ENCODE measurements at places on chromosomes 4 and X.

DNA sequence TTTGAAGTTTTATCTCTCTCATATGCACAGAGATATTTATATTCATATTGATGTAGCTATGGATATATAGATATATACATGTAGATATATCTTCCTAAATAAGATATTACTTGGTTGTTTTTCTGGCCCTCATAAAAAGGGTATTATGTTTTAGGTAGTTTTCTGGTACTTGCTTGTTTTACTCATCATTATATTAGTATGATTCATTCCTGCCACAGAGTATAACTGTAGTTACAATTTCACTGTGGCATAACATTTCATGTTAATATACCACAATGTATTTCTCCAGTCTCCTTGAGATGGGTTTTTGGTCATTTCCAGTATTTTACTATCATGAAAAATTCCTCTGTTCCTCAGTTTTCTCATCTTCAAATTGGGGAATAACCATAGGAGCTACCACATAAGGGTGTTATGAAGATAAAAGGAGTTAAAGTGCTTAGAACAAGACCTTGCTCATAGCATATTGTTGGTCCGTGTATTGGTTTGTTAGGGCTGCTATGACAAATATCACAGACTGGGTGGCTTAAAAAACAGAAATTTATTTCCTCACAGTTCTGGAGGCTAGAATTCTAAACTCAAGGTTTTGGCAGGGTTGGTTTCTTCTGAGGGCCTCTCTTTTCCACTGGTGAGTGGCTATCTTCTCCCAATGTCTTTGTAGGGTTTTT lies 129.7 kb downstream of the TMEM164 start:
- DNase-seq, result no peak

DNA sequence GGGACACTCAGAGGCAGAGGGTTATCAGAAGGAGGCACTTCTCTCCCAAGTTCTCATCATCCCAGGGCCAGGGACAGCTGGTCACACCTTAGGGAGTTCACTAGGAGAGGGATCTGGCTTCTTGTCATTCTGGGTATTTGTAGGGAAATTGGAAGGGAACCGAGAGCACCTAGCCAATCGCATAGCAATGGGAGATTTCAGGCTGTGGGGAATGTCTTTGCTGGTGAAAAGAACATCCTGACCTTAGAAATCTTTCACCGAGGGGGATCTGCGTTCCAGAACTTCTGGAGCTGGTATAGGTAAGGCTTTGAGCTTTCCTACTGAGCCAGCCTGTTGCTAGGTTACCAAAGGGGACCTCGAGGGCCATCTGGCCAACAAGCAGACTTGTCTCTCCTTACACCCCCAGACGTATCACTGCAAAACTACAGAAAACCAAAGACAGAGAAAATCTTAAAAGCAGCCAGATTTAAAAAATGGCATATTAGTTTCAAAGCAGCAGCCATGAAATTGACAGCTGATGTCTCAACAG lies 6.8 kb downstream of the HTT-AS start:
- DNase-seq, result no peak

GRCh38 chr4:38681281-38681991 lies 17.4 kb downstream of the KLF3 start:
- no peak for DNase-seq

DNA sequence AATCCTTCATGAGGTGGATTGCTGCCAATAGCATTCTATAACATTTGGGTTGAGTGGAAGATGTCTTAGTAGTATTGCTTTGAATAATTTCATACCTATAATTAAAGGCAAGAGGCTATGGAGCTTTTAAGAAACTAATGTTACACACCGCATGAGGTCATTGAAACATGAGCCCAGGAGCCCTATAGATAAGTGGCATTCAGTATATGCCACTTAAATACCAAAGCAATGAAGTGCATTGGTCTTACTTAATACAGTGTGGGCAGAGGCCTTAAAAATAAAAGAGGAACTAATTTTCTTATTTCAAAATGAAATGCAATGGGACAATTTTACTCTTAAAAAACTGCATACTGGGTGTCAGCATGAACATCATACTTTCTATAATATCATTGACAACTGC lies 47.5 kb downstream of the SPATA18 start:
- no peak for DNase-seq

DNA sequence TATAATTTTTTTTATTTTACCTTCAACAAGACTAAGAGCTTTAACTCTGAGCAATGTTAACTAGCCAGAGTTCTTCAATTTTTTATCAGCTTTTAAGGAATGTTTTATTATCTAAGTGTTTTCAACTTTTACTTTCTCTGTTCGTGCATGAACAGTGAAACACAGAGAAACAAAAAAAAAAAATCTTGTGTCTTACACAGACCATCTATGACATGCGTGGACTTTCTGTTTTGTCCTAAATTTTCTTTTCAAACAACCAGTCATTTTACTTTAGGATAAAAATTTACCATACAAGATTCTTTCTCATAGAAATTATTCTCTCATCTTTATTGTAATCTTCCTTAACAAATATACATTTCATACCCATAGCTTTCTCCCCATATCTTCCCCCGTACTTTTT lies 731.9 kb upstream of the PCDH10 start:
- no peak for DNase-seq

DNA sequence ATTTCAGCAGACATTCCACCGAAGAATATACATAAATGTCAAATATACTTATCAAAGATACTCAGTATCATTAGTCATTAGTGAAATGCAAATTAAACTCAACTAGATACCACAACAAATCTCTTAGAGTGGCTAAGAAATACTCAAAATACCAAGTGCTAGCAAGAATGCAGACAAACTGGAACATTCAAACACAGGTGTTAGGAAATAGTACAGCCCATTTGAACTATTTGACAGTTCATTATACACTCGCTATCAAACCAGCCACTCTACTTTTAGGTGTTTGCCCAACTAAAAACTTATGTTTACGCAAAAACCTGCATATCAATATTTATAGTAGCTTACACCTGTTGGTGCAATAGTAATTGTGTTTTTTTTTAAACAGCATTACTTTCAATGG lies 8.8 kb downstream of the ADAM29 start:
- DNase-seq, result no peak

DNA sequence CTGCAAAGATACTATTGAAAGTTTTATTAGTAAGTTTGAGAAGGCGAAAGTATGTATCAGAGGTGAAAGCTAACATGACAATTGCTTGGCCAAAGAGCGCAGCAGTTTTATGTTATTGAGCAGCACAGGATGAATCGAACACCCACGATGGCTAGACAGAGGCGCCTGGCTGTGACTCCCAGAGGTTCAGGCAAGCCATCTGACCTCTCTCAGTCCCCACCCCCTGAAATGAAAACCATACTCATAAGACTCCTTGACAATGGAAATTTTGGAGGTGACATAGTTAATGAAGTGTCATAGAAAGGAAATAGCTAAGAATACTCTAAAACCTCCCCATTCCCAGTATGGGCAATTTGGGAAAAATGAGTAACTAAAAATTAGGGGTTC lies 70.6 kb downstream of the MGST2 start:
- no peak for DNase-seq

DNA sequence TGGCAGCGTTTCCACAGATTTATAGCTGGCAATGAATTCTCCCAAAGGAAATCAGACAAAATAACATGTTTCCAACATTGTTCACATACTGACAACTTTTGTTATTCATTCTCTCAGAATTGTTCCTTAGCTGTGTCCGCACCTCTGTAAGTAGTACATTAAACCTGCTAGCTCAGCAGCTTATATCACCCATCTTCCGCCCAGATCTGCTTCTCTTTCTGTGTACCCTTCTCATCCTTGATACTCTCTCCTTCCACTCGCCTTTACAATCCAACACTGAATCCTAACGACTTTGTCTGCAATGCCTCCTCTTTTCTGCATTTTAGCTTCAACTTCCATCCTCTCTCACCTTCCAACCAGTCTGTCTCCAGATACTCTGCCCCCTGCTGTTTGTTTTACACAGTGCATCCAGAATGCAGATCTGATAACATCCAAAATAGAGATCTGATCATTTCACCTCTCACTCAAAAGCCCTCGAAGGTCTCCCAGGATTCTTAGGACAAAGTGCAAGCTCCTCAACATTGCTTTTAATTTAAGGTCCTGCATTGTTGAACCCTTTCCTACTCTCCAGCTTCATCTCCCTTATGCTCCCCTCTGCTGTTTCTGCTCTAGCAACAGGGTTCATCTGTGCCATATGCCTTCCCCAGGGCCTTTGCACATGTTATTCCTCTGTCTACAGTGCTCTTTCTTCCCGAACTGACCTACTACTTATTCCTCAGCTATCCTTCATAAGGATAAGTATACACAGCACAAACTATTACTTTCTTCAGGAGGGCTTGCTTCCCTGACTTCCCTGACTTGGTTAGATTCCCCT lies 67.3 kb upstream of the VBP1 start:
- DNase-seq, result peak; percentile 21

DNA sequence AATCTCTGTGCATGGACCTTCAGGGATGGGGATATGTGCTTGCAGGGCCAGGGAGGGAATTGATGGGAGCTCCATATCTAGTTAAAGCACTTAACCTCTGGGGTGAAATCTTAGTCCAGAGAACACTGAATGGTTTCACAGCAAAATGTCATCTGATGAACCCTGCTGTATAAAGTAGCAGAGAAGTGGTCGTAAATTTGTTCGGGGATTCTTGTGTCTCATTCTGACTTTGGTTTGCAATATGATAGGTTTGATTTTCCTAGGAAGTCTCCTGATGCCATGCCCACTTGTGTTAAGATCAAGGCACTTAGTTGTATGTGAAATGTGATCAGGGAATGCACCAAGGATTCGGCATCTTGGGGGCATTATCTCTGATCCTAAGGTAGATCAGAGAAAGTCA lies 96.9 kb downstream of the NHS start:
- no peak for DNase-seq

GRCh38 chr4:123825596-123826291 lies 429.1 kb downstream of the SPRY1 start:
- DNase-seq, result no peak

DNA sequence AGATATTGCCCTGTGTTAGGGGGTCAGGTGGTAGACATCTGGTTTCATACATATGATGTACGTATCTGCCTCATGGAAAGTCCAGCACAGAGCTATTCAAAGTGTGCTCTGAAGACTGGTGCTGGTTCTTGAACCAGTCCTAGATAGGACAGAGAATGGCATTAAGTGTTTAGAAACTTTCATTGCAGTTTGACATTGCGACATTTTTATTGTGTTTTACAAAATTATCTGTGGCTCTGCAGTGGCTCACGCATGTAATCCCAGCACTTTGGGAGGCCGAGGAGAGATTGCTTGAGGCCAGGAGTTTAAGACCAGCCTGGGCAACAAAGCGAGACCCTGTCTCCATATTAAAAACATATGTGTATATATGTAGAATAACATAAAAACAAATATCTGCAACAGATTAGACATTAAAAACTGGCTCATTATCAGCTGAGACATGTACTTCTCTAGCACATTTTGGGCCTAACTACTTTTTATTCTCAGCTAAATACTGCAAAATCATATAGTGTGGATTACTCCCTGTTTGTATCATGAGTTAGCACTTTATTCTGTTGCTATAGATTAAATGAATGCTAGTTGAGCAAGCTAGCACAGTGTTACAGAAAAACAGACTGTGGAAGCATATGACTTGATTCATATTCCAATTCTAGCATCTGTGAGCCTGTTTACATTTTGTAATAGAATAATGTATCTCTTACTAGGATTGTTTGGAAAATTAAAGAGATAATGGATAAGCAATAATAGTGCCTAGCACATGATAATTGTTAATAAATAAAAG lies 57.1 kb downstream of the USP9X start:
- DNase-seq, result no peak

DNA sequence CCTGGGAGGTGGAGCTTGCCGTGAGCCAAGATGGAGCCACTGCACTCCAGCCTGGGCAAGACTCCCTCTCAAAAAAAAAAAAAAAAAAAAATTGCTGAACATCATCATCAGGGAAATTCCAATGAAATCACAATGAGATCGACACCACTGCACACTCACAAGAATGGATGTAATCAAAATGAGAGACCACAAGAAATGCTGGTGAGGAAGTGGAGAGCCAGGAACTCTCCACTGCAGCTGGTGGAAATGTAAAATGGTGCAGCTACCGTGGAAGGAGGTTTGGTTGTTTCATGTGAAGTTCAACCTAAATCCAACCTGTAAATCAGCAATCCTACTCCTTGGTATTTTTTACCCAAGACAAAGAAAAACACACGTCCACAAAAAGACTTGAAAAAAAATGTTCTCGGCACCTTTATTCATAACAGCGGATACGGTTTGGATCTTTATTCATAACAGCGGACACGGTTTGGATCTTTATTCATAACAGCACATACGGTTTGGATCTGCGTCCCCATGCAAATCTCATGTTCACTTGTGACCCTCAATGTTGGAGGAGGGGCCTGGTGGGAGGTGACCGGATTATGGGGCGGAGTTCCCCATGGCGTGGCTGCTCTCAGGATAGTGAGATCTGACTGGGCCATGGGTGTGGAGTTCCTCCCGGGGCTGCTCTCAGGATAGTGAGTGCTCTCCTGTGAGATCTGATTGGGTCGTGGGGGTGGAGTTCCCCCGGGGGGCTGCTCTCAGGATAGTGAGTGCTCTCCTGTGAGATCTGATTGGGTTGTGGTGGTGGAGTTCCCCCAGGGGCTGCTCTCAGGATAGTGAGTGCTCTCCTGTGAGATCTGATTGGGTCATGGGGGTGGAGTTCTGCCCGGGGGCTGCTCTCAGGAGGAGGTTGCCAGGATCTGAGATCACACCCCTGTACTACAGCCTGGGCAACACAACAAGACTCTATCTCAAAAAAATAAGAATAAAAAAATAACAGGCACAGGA lies 7.7 kb downstream of the GAK start:
- no peak for DNase-seq

GRCh38 chr4:84258905-84259830 lies 239.9 kb downstream of the NKX6-1 start:
- DNase-seq, result no peak

GRCh38 chr4:11014199-11014598 lies 329.6 kb upstream of the CLNK start:
- DNase-seq, result no peak

DNA sequence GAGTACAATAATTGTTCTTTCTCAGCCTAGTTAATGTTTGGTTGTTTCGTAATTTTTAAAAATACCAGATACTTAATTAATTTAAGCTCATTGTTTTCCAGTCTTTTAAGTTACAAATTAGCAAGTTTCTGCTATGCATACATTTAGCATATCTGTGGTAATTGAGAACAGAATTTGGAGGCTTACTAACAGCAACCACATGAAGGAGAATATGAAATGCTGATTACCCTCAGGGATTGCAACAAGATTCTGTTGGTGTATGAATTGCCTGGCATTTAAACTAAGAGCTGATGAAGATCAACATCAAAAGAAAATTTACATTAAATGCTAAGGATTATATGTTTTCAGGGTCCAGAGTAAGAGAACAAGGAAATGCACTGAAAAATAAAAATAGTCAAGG lies 580.0 kb upstream of the INTU start:
- no peak for DNase-seq

DNA sequence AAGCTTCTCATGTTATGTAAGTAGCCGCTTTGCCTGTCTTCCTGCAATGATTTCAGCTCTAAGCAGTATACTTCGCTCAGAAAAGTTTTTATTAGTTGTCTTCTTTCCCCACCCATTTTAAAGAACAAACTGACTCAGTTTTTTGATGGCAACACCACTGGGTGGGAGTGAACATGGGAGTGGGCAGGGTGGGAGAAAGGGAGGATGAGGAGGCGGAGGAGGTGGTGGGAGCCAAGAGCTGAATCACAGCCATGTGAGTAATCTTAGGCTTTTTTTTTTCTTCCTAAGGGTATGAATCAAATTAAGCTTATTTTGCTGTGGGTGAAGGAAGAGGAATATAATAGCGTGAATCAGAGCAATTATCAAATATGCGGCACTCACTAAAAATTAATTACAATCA lies 574.3 kb upstream of the DIPK2B start:
- DNase-seq, result no peak

Data from activated CD4-positive, alpha-beta T cell treated with anti-CD3 and anti-CD28 coated beads, Interleukin-2, amount 50 U/mL, for 4 hours (primary cell).